ENCODE measurements at places on chromosomes 4 and X.

- DNase-seq, result no peak
Measured at GRCh38 chrX:118199997-118200396, 83.4 kb upstream of the KLHL13 start.

GRCh38 chr4:113823291-113823659 is 61.7 kb upstream of the CAMK2D start:
- DNase-seq, result no peak

- DNase-seq, result no peak
Measured at GRCh38 chr4:11514779-11515419, 86.2 kb upstream of the HS3ST1 start.

DNA sequence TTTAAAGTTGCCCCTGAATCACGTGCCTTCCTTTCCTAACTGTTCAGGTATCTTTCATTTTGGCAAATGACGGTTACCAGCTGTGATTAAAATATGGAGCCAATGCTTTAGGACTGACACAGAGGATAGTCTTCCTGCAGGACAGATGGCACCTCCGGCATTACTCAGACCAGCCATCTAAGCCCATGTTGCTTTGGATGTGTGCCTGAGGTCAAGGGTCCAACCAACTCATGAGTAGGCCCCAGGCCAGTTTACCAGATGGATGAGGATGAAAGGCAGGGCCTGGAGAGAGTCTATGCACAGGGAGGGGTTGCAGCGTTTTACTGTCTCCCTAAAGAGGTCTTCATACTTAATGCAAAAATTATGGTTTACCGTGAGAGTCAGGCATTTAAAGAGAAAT is 174.0 kb upstream of the GATB start:
- DNase-seq, result no peak

DNA sequence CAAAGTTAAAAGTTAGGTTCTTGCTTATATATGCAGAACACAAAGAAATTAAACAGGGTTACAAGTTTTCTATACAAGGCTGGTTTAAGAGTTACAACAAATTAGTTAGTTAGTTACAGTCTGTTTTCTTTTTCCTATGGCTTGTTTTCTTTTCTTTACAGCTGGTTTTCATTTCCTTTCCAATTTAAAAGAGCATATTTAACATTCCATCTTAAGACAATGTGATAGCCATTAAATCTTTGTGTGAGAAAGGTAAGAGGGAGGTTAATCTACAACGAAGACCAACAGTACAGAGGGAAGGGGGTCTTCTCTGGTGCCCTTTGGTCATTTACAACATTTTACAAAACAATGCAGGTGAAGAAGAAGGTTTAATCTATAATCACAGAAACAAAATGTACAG is 290.6 kb downstream of the ZNF674 start:
- DNase-seq, result no peak

GRCh38 chrX:115592997-115593734 is 32.2 kb downstream of the PLS3 start:
- DNase-seq, result no peak

- no peak for DNase-seq
Measured at GRCh38 chr4:147044241-147044640, 98.6 kb upstream of the TTC29 start.

DNA sequence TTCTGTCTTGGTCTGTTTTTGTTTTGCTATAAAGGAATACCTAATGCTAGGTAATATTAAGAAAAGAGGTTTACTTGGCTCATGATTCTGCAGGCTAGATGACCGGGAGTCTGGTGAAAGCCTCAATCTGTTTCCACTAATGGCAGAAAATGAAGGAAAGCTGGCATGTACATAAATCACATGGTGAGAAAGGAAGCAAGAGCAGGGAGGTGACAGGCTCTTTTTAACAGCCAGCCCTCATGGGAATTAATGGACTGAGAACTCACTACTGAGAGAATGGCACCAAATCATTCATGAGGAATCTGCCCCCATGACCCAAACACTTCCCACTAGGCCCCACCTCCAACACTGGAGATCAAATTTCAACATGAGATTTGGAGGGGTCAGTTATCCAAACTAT is 27.6 kb downstream of the SATL1 start:
- DNase-seq, result no peak

- no peak for DNase-seq
Measured at GRCh38 chrX:77446908-77447652, at the start of gene FGF16. FGF16 (plus strand) TSS chrX:77447389; CDS start chrX:77447675, 286 bp downstream.

- no peak for DNase-seq
Measured at GRCh38 chr4:38519666-38520065, 144.3 kb upstream of the KLF3 start.

DNA sequence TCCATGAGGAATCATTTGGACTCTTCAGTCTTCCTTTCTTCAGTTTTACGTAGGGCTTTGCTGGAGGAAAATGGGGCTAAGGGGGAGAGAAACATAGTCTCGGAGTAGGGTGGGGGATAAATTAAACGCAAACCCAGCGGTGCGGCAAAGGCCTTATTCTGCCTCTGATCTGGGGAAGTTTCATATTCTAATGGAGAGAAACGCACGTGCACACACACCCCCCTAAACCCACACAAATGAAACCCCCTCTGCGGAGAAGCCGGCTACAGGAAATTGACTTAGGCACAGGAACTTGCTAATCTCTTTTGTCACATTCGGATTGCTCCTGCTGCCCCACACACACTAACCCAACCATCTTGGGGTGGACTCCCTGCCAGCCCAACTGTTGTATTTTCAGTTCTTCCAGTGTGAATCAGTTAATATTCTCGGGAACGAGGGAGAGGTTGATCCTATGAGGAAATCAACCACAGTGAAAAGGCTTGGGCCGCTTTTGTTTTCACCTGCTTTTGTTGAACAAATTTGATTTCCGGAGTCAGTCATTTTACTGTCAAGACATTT is at the start of gene RHOH:
RHOH (plus strand) TSS at position 308 of the 558 bp plus-strand sequence. CDS start 46,356 bp downstream, outside the sequence.
- peak; percentile 62 for DNase-seq

- DNase-seq, result no peak
Measured at GRCh38 chr4:138961129-138961528, 54.5 kb upstream of the NOCT start.

DNA sequence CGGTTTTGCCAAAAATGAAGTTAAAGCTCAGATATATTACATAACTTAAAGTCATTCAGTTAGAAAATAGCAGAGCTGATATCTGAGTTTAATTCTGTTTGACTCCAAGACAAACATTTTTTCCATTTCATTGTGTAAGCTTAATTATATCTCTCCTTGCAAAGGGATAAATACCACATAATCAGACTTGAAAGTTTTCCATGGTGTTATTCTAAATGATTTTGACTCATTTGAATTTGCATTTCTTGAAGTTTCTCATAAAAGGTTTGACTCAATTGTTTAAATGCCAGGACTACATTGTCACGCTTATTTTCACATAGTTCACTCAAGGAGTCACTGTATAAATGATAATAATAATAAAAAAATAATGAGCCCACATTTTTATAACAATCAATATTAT is 39.4 kb upstream of the DDX60 start:
- no peak for DNase-seq

- no peak for DNase-seq
Measured at GRCh38 chr4:19030048-19030447, 1008.5 kb upstream of the LCORL start.

- no peak for DNase-seq
Measured at GRCh38 chrX:52852110-52852860, 15.6 kb downstream of the XAGE3 start.

DNA sequence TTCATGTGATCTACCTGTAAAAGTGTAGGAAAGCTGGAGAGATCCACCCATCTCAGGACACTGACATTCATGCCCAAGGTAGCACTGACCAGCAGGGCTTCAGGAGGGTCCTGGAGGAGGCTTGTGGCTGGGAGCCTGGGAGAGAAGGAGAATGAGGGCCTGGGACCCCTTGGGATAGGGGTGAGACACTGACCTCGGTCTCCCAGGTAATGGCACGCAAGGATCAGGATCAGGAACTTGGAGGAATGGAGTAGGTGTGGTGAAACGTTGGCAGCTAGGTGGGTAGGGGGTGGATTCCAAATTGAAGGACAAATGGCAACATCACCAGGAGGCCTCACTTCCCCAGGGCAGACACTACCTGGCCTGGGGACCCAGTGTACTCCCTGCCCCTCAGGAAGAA is 12.4 kb upstream of the RGS12 start:
- DNase-seq, result no peak

GRCh38 chr4:79178760-79179159 is 147.1 kb downstream of the NAA11 start:
- DNase-seq, result no peak

- no peak for DNase-seq
Measured at GRCh38 chr4:62627141-62627540, 1427.0 kb downstream of the ADGRL3 start.

- no peak for DNase-seq
Measured at GRCh38 chr4:38069271-38069760, 109.1 kb downstream of the PTTG2 start.

DNA sequence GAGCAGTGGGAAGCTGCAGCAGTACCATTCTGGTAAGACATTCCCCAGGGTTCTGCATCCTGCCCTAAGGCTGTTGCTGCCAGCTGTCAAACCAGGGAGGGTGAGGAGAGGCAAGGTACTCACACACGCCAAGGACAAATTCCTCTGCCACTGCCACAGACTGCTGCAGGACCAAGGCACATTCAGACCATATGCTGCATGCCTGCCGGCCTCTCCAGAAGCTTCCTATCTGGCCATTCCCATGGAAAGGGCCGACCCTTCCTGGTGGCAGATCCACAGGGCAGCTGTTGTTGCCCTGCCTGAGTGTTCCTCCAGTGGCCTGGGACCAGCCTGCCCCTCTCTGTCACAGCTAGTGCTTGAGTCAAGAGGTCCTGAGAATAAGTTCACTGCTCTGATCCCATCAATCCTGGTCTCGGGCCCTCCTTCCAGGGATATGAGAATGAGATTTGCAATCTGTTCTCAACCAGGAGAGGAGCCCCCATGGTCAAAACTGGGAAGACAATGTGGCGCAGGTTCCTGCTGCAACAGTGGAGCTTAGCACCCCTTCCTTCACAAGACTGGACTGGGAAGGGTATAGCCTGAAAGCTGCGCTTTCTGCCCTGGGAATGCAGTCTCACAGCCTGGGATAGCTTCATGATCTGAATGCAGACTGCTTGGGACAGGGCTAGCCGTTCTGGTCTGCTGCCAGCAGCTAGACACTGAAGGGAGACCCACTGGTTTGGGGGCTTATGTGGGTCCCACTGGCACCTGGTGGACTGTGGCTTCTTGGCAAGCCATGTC is 342.5 kb upstream of the NDST3 start:
- DNase-seq, result no peak

DNA sequence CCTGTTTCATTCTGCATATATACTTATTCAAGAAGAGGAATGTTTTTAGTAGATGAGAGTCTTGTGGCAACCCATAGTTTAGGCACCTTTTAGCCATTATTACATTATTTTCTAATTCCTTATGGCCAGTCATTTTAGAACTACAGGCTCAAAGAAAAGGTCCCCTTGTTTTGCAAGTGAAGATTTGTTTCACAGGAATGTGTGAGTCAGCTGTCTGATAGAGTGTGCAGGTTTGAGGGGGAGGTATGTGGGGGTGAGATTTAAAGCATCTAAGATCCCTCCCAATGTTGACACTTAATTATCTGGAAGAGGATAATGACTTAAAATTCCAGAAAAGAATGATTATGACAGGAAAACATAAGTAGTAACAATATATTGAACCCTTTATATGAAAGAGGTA is 495.6 kb downstream of the KCNIP4 start:
- DNase-seq, result no peak

DNA sequence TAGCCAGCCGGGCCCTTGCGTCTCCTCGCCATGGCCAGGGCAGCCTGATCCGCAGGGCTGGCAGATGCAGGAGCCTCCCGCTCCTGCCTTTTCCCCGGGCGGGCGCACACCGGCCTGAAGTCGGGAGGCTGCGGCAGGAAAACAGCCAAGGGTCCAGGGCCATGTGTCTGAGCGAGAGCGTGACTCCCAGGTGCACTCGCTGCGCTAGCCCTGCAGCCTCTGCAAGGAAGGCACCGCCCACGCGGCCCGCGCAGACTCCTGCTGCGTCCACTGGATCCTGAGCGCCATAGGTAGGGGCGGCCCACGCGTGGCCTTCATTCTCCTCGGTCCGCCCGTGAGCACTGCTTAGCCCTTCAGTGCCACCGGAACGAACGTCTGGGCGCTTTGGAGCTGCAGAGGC is 379.9 kb downstream of the TRAM1L1 start:
- no peak for DNase-seq

- no peak for DNase-seq
Measured at GRCh38 chr4:41609851-41610250, 71.9 kb downstream of the LIMCH1 start.

GRCh38 chrX:112779139-112779538 is 61.5 kb downstream of the AMOT start:
- DNase-seq, result no peak

GRCh38 chrX:1500701-1501624 is 36.0 kb downstream of the P2RY8 start:
- no peak for DNase-seq

DNA sequence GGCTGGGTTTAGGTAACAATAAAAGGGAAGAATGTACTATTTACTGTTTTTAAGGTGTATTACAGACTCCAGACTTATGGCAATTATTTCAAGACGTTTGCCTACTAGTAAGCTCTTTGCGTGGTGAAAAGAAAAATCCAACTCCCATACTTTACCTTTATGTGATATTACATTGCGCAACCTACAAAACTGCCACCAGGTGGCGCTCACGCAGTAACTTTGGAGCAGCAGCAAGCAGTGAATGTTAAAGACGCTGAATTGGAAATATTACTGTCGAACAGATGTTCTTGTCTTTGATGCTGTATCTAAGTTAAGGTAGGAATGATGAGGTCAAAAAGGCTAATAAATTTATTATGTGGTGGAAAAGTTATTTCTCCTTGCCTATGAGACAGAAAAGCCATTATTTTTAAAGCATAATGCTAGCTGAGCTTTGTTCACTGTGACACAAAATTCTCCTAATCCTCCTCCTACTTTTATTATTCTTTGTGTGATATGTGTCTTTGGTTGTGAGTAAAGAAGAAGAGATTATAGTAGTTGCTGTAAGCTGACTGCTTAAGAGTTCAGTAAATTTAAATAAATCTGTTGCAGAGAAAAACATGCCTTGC is 1099.8 kb upstream of the TENM3 start:
- peak; percentile 48 for DNase-seq

- no peak for DNase-seq
Measured at GRCh38 chrX:29531336-29531735, 684.0 kb upstream of the MAGEB2 start.

DNA sequence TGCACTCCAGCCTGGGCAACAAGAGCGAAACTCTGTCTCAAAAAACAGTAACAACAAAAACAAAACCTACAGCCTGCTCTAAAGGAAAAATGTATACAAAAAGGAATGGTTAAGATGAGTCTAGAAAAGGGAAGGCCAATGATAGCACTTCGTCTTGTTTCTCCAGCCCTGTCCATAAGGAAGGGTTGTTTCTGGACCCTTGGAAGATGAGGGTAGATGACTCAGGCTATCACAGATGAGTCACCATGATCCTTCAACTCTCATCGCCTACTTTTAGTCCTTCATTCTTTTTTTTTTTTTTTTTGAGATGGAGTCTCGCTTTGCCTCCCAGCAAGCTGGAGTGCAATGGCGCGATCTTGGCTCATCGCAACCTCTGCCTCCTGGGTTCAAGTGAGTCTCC is 8.8 kb downstream of the PLA2G12A start:
- no peak for DNase-seq
